Mesenteric fat pad (tissue), 1 donor: ENCODE measurements at places on chromosomes 7 and 10. TPM values are rescaled to one million over a fixed set of nuclear protein-coding genes. Genes with fewer than 3 reads are reported as not detected.

LIPJ gene
- not detected for total RNA-seq

WDFY4 gene
- 10.1 TPM for total RNA-seq

- no peak for DNase-seq
These were observed 216.8 kb upstream of the CCDC6 start for GRCh38 chr10:60123172-60123571.

- no peak for DNase-seq
These were observed 16.8 kb upstream of the ARHGAP12 start for GRCh38 chr10:31945392-31945791.

GRCh38 chr10:128484041-128484440 is 357.8 kb upstream of the MKI67 start:
- no peak for DNase-seq

- no peak for DNase-seq
These were observed at the start of gene PRSS2 for GRCh38 chr7:142770661-142771352. Gene PRSS2, plus strand, starts transcription at chr7:142770970. Its CDS starts 13 bp downstream, at chr7:142770983.
